ENCODE measurements at places on chromosomes 7 and 10. TPM values are rescaled to one million over a fixed set of nuclear protein-coding genes. Genes with fewer than 3 reads are reported as not detected.

FOXI2 gene
- total RNA-seq = not detected

LRGUK gene
- total RNA-seq = 0.20 TPM

CDK1 gene
- total RNA-seq = 2.2 TPM

MDFIC gene
- total RNA-seq = 19.9 TPM

UCN3 gene
- total RNA-seq = not detected

MKI67 gene
- 1.3 TPM for total RNA-seq

CYP2E1 gene
- 0.69 TPM for total RNA-seq

XRCC2 gene
- total RNA-seq = 0.67 TPM

AKR1C2 gene
- 14.2 TPM for total RNA-seq

GPR146 gene
- total RNA-seq = 41.5 TPM

ODAD2 gene
- total RNA-seq = 0.42 TPM

DEPP1 gene
- total RNA-seq = 32.2 TPM

BMPER gene
- 0.59 TPM for total RNA-seq

PTN gene
- total RNA-seq = 14.3 TPM

PRSS37 gene
- not detected for total RNA-seq

GPR15LG gene
- not detected for total RNA-seq

WNT16 gene
- not detected for total RNA-seq

MYH16 gene
- total RNA-seq = not detected

- no peak for DNase-seq
Measured at GRCh38 chr10:14548474-14548873, 217.8 kb upstream of the FRMD4A start.

- DNase-seq = peak; percentile 70
Measured at GRCh38 chr10:35386594-35387174, 50.4 kb downstream of the CCNY start.

DNA sequence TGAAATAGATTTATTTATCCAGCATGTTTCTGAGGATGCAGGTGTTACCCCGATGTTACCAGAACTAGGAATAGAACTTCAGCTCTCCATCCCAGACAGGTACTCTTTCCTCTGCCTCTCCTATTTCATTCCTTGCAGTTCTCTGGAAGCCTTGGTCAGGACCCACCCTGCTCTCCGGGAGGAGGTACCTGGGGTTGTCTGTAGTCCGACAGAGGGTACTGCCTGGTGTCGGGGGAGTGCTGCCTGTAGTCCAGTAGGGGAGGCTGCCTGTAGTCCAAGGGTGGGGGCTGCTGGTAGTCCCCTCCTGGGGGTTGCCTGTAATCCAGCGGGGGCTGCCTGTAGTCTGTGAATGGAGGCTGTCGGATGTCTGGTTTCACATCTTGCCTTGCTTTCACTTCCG, 328.4 kb downstream of the PHTF2 start:
- DNase-seq = no peak

DNA sequence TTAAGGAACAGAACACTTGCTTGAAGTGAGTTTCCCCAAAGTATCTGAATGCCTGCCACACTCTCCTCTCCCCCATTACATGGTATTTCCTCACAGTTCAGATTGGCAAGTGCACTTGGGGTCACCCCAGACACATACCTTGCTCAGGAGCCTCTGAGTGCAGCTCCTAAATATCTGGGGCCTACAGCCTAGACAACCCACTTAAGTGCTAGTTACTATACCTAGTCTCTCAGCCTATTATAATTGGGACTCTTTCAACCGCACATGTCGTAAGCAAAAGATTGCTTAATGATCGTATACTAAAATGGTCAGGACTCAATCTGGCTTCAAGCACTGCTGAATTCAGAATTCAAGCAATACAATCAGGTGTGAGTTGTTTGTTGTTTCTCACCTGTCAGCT, 19.9 kb downstream of the TMEM176B start:
- DNase-seq = no peak

GRCh38 chr10:70659306-70659705, 13.0 kb upstream of the ADAMTS14 start:
- no peak for DNase-seq

DNA sequence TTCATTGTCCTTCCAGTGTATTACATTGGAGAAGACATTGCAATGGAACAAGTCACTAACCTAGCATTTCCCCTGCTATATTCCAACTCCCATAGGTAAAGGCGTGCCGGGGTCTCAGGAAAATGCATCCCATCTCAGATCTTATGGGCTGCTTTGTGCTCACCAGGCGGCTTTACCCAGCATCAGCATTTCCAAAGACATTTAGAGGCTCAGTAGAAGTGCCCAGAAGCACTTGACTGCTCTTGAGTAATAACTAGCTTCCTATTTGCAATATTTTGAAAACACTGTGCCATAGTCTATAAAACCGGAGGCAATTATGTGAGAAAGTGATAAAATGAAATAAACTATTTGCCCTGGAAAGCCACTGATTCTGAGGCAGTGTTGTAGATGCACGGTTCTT, 415.0 kb upstream of the NPVF start:
- DNase-seq = no peak

- no peak for DNase-seq
Measured at GRCh38 chr7:18144166-18144565, 116.5 kb upstream of the PRPS1L1 start.

GRCh38 chr10:13776861-13777311, 190.1 kb downstream of the PRPF18 start:
- no peak for DNase-seq

DNA sequence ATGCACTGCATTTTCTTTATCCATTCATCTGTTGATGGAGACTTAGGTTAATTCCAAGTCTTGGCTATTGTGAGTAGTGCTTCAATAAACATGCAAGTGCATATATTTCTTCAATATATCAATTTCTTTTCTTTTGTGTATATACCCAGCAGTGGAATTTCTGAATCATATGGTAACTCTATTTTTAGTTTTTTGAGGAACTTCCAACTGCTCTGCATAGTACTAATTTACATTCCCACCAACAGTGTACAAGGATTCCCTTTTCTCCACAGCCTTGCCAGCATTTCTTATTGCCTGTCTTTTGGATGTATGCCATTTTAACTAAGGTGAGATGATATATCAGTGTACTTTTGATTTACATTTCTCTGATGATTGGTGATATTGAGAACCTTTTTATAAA, 145.2 kb downstream of the LYZL1 start:
- no peak for DNase-seq

- DNase-seq = no peak
Measured at GRCh38 chr10:21527598-21528235, 2.2 kb upstream of the SKIDA1 start.

DNA sequence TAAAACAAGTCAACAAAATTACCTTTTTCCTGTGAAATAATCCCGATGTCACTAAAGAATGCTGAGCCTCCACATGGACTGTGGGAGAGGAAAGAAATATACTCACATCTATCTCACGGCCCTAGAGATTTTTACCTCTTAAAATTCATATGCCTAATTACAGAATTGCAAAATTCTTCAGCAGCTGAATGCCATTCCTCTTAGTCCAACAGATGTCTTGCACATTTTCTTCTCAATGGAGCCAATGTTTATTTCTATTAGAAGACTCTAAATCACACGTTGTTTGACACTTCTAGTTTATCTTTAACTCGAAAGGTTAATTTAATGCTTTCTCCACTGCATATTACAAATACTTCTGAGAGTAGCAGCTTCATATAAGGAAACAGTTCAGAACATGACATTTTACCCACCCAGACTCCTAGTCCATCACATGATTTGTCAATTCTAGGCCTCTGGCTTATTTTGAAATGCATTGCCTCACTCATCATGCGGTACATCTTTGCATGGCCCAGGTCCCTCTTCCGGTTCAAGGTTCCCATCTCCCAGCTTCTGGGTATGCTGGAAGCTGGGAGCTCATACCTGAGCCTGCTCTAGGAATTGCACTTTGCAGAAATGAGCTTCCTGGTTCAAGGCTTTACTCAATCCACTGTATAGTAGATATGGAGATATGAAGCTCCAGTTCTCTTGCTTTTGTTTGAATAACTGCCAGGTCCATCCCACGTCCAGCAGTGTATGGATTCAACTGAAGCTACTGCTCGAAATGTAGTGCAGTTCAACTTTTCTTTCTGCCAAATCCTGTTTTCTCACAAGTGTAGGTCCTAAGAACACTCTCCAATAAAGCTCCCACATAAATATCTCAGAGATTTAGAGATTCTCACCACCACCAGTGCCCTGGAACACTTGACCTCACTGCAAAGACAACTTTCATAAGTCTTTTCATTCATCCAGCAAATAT, 306.2 kb downstream of the GPR37 start:
- no peak for DNase-seq

- DNase-seq = peak; percentile 72
Measured at GRCh38 chr10:3785851-3786271, 852 bp upstream of the KLF6 start.

DNA sequence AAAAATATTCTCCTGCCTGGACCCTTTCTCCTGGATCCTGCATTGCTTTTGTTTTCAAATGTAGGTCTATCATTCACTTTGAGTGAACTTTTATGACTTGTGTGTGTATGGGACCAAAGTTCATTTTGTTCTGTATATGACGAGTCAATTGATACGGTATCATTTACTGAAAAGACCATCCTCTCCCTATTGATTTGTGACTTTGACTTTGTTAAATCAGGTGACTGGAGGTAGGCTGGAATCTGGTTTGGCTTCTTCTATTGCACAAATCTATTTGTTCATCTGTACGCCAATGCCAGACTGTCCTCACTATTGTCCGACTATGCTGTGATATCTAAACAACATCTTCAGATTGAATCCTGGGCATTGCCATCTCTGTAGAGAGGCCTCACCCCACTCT, 5.3 kb upstream of the ARMS2 start:
- no peak for DNase-seq

DNA sequence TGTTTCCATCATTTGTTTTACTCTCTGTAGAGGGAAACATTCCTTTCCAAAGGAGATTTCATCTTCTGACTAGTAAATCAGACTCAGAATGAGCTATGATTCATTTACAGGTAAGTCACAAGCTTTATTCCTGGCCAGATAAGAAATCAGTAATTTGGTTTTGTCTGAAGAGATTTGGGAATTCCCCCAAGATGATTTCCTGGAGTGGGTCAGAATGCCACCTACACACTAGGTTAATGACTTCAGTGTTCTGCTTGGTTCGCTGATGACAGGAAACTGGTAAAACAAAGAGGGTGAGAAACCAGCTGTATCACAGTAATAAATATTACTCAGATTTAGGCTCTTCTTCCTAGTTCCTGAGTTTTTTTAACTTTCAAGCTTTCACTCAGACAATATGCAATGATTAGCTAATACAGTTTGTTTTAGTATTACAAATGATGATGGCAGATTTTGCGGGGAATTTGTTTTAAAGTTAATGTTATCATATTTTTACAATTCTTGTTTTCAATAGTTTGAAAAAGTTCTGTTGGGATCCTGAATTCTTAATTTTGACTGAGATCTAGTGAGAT, 8.3 kb upstream of the ASZ1 start:
- DNase-seq = no peak

DNA sequence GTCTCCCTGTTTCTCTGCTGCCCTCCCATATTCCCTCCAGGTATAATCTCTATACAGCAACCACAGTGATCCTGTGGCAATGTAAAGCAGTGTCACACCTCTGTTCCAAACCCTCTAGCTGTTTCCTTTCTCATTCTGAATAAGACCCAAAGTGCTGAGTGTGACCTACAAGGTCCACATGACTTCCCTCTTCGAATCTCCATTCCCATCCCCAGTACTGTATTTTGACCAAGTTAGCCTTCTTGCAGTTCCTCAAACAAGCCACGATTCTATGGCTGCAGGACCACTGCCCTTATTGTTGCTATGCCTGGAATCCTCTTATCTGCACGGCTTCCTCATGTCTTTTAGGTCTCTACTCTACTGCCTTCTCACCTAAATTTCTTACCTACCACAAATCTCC, 291.9 kb downstream of the DOCK4 start:
- no peak for DNase-seq

DNA sequence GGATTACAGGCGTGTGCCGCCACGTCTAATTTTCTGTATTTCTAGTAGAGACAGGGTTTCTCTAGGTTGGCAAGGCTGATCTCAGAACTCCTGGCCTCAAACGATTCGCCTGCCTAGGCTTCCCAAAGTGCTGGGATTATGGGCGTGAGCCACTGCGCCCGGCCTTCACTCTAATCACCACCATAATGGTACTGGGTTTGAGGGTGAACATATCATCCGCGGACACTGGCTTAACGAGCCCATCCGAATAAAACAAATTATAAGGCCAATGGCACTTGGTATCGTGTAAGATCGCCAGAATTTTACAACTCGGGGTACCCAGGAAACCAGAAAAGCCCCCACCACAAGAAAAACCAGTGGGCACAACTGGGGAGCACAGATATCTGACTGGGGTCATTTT, 580 bp downstream of the FAM200A start:
- DNase-seq = no peak

GRCh38 chr7:3386423-3387190, 85.6 kb downstream of the SDK1 start:
- DNase-seq = no peak

- peak; percentile 36 for DNase-seq
Measured at GRCh38 chr10:62373995-62374861, at the start of gene ZNF365. Gene ZNF365, plus strand, starts transcription at chr10:62374369. Its CDS starts 1,825 bp downstream, at chr10:62376194.

DNA sequence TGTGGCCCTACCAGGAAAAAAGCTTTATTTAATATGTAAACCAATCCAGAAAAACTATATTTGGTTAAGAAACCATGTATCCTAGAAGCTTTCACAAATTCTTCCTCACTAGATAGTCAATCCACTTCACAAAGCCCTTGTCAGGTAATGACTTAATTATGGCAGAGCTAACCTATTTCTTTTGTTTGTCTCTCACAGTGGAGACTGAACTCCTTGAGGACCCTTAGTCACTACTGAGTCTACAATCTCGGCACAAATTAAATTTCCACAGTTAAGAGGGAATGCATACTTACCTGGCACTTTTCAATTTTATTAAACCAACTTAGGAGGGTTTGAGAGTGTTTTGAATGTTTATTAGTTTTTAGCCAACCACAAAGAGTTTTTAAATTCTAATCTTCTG, 23.0 kb downstream of the WAPL start:
- DNase-seq = no peak

GRCh38 chr7:5423306-5423975, at the start of gene TNRC18:
Gene TNRC18, minus strand, starts transcription at chr7:5423834. Its CDS starts 2,588 bp downstream, at chr7:5421246.
- peak; percentile 70 for DNase-seq

DNA sequence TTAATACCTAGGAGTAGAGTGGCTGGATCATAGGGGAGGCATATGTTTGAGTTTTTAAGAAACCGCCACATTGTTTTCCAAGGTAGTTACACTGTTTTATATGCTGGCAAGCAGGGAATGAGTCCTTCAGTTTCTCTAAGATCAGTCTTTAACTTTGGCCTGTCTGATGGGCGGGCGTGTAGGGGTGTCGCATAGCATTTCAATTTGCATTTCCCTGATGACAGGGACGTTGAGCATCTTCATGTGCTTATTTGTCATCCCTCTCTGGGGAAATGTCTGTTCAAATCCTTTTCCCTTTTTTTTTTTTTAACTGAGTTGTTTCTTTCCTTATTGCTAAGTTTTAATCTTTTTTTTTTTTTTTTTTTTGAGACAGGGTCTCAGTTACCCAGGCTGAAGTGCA, 9.8 kb downstream of the MTG1 start:
- no peak for DNase-seq

- DNase-seq = no peak
Measured at GRCh38 chr10:30691639-30692015, 62.1 kb upstream of the LYZL2 start.

- no peak for DNase-seq
Measured at GRCh38 chr10:17479822-17480221, 25.4 kb upstream of the ST8SIA6 start.
